ENCODE measurements at places on chromosomes 13 and 19.

GRCh38 chr13:72585254-72585653 is 142.2 kb downstream of the MZT1 start:
- no peak for DNase-seq

- DNase-seq = no peak
Observed at GRCh38 chr19:11067356-11068113, 21.7 kb upstream of the LDLR start.

DNA sequence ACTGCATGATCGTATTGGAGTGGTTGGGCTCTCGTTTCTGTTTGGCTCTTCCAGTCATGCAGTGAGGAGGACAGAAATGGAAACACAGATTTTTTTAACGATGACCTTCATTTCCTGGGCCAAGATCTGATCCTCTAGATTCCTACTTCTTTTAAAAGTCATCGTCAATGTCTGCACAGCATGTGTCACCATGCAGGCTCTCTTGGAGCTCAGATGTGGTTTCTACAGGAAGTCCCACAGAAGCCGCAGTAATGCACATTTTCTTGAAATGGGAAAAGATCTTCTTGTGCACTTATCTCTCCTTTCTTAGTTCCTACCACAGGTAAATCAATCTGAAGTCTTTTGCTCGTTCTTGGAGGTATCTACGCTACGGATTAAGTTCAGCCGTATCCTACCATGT is 626.9 kb downstream of the EFNB2 start:
- DNase-seq = no peak

DNA sequence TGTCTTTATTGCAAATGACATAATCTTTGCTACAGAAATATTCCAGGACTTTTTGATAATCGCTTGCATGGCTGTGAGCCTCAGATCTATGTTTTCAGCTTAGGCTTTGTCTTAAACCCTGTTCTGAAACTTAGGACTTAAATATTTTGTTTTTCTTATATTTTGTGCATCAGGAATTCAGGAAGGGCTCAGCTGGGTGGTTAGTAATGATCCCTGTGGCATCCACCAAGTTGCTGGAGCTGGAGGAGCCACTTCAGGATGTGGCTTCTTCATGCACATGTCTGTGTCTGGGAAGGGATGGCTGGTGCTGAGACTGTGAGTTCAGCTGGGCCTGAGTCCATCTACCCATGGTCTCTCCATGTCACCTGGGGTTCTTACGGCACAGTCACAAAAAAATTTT is 48.9 kb upstream of the LRCH1 start:
- no peak for DNase-seq

GRCh38 chr19:55838906-55839305 is 2.6 kb downstream of the NLRP4 start:
- DNase-seq = no peak

DNA sequence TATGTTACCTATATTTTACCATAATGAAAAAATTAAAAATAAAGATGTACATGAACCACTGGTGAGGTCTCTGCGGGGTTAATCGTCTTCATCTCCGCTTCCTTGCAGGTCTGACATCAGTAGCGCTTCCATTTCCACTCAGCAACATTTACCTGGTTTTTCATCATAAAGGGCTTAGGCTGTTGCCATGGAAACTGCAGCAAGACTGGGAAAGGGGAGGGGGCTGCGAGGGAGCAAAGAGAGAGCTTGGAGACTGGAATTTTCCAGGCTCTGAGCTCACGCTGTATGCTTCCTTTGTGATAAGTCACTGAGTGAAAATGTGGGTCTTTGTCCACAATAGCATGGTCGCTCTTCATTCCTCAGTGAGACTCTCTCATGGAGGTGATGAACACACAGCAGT is 136.6 kb upstream of the USP29 start:
- peak; percentile 55 for DNase-seq

- DNase-seq = no peak
Observed at GRCh38 chr13:113176280-113176679, 17.8 kb downstream of the PROZ start.

- no peak for DNase-seq
Observed at GRCh38 chr13:45527699-45528462, 63.1 kb downstream of the COG3 start.

- no peak for DNase-seq
Observed at GRCh38 chr19:2027361-2027760, 11.8 kb upstream of the BTBD2 start.

GRCh38 chr19:42529248-42529764 is 1.0 kb upstream of the CEACAM1 start:
- DNase-seq = peak; percentile 31

Data from nucleus accumbens (tissue), 56 donors.